Fibroblast of lung (primary cell): ENCODE measurements at places on chromosomes 12 and 14. TPM values are rescaled to one million over a fixed set of nuclear protein-coding genes. Genes with fewer than 3 reads are reported as not detected.
A peak's percentile ranks its signal among the peaks of the same experiment; 100 is the strongest.

The CNTN1 gene
- 0.26 and 0.83 TPM in 2 replicates for total RNA-seq

The HRK gene
- total RNA-seq, result under 0.01 TPM in 2 replicates

The MANSC4 gene
- total RNA-seq, result 0.17 TPM in 1 of 2 replicates, not detected in the other

The ITGA7 gene
- total RNA-seq, result 40.3 and 130 TPM in 2 replicates

The SERPINA5 gene
- not detected in 2 replicates for total RNA-seq

The PIWIL1 gene
- total RNA-seq, result not detected in 2 replicates

The TPPP2 gene
- not detected in 2 replicates for total RNA-seq

- H3K27me3 ChIP-seq, result no peaks in the 10 kb centered on the region
- H3K4me1 ChIP-seq, result no peaks in the 10 kb centered on the region
- DNase-seq, result no peak
- H3K4me3 ChIP-seq, result no peak overlapping the region
- no peaks in the 10 kb centered on the region for H3K36me3 ChIP-seq
These were observed 166.0 kb downstream of the KLHL28 start for GRCh38 chr14:44795725-44796124.

DNA sequence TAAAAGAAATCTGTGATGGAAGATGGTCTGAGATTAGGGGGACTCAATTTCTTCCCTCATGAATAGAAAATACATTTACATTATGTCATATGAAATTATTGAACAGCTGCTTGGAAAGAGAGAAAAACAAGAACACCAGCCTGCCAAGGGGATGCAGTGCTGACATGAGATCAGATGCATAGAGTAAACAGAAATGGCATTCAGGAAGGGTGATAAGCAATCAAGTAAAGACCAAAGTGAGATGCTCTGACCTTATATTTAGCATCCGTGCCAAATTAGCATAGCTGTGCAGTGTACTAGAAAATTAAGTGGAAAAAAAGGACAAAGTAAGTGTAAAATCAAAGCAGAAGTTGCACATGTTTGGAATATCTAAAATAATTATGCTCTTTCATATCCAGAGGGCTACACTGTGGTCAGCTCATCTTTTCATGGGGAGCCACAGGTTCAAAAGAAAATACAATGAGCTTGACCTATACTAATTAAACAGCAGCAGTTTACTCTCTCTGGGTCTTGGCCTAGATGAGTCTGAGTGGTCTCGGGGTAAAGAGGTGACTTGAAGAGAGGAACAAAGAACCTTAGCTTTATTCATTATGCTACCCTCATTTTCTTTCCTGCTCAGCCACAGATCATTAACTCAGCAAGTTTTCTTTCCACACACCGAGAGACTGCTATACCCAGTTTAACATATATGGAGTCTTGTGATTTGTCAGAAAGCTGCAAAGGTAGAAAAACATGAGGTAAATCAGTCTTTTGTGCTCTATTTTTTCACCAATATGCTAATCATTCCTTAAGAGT lies 359.4 kb upstream of the FOXG1 start:
- no peak overlapping the region for H3K27ac ChIP-seq
- no peak for DNase-seq
- H3K4me3 ChIP-seq, result no peak overlapping the region
- no peaks in the 10 kb centered on the region for H3K36me3 ChIP-seq

GRCh38 chr12:101931498-101932326 lies 54.3 kb downstream of the DRAM1 start:
- no peaks in the 10 kb centered on the region for H3K27me3 ChIP-seq
- H3K4me1 ChIP-seq, result peaks cover 13% of the 10 kb centered on the region
- H3K4me3 ChIP-seq, result no peak overlapping the region
- no peak overlapping the region for H3K27ac ChIP-seq
- H3K36me3 ChIP-seq, result no peaks in the 10 kb centered on the region

DNA sequence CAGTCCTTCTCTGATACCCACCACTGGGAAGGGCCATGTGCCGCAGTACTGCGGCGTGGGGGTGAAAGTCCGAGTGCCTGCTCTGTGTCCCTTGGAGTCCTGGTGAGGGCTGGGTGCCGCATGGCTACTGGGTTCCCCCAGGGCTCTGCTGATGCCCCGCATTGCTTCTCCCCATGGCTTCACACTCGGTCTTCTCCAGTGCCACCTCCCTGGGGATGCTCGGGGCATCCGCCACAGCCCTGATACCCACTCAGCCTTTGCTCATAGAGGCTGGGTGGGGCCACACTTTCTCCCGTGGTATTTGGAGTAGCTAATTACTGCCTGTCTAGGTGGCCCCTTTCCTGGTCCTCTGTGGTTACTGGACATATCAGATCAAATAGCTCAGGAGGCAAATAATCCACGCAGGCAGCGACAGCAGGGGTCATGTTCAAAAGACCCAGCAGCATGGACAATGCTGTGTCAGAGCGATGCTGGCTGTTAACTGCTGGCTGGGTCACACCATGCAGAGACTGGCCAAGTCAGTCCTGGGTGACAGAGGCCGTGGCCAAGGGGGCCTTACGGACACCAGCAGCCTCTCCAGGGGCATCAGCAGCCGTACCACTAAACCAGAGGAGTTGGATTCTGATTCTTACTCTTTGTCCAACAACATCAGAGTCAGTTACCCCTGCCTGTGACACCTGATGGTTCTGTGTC lies 106.5 kb downstream of the ADGRD1 start:
- H3K4me1 ChIP-seq, result no peaks in the 10 kb centered on the region
- no peaks in the 10 kb centered on the region for H3K36me3 ChIP-seq
- no peak for DNase-seq
- no peak overlapping the region for H3K27ac ChIP-seq
- no peak overlapping the region for H3K4me3 ChIP-seq
- H3K27me3 ChIP-seq, result no peaks in the 10 kb centered on the region

- no peaks in the 10 kb centered on the region for H3K36me3 ChIP-seq
- peak; percentile 42 for DNase-seq
- H3K4me3 ChIP-seq, result no peak overlapping the region
- H3K27ac ChIP-seq, result no peak overlapping the region
- no peaks in the 10 kb centered on the region for H3K4me1 ChIP-seq
These were observed 363.4 kb upstream of the PDE3A start for GRCh38 chr12:20004952-20005351.

GRCh38 chr14:30134936-30135335 lies 207.3 kb upstream of the PRKD1 start:
- DNase-seq, result no peak
- no peaks in the 10 kb centered on the region for H3K36me3 ChIP-seq
- H3K4me1 ChIP-seq, result no peaks in the 10 kb centered on the region
- H3K27ac ChIP-seq, result no peak overlapping the region
